ENCODE measurements at places on chromosomes 6 and 20.

- DNase-seq = peak; percentile 57
Observed at GRCh38 chr6:137415127-137415833, 78.9 kb downstream of the OLIG3 start.

DNA sequence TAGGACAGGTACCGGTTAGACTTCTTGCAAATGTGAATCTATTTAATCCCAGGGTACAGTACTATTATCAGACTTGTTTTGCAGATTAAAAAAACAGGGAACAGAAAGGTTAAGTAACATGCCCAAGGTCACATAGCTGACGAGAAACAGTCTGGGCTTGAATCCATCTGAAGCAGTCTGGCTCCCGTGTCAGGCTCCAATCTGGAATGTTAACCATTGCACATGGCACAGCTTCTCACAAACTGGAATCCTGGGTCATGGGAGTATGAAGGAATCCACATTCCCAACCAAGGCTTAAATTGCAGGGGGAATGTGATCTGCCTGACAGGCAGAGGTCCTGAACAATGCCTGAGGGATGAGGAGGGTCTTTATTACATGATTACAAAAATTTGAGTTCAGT lies 187.5 kb upstream of the SPTLC3 start:
- no peak for DNase-seq

- DNase-seq = no peak
Observed at GRCh38 chr6:42106112-42107023, 36.1 kb downstream of the C6orf132 start.

- peak; percentile 81 for DNase-seq
Observed at GRCh38 chr6:37705239-37706051, 7.8 kb upstream of the MDGA1 start.

GRCh38 chr20:47356220-47356525 lies 326 bp downstream of the ZMYND8 start:
- no peak for DNase-seq

DNA sequence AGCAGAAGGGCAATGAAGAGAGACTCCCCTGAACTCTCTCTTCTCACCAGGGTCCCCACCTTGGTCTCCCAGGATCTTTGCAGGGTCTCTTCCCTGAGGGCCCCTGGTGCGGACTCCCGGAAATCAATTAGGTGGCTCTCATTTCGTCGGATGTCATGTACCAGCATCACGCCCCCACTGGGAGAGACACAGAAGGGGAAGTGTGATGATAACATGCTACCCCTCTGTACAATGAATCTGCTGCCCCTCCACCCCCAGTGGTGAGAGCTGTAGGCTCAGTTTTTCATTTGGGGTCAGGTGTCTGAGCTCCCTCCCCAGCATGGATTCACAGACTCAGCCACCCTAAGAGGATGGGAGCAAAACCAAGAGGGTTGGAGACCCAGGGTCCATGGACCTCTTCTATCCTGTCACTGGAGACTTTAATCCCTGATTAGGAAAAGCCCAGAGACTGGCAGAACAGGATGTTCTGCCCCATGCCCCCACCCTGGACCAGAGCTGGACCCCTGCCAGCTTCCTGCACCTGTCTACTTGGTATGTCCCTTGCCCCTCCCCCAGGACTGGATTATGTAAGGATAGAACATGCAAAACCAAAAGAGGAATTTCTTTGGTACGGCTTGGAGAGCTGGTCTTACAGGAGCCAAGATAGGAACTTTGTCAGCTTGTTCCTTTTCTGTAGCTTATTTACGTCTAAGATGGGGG lies 11.1 kb downstream of the GGT7 start:
- DNase-seq = no peak

- no peak for DNase-seq
Observed at GRCh38 chr20:29301624-29302259, 1955.7 kb upstream of the DEFB115 start.

- no peak for DNase-seq
Observed at GRCh38 chr20:14707865-14708596, 370.6 kb upstream of the FLRT3 start.

DNA sequence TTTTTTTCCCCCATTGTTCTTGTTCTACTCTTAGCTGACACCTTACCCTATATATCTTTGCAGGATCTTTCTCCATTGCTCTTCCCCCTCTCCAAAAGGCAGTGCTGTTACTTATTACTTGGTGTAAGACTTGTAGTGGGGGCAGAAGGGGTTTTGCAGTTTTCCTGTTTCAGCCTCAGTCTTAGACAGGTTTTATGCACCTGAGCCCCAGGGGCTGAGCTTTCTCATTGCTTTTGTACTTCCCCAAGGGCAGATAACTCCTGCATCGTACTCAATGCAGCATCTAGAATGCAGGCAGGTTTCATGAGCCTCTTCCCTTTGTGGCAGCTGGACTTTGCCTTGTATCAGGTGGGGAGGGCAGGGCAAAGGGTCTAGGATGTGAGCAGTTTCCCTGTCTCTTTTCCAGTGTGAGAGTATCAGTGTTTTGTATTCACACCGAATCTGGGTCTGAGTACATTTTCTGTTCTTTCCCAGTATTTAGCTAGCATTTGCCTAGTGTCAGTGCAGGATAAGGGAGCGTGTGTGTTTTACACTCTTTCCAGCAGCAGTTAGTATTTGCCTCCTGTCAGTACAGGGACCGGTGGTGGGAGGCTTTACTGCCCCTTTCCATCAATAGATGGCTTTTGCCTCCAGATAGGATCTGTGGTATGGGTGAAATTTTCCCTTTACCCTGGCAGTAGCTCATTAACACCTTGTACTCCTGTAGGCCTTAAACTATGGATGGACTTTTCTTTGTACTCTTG lies 19.6 kb downstream of the CYB5R4 start:
- no peak for DNase-seq

- DNase-seq = peak; percentile 82
Observed at GRCh38 chr6:43992783-43993644, 134.2 kb downstream of the MRPL14 start.

GRCh38 chr6:115634887-115635286 lies 425.8 kb downstream of the FRK start:
- DNase-seq = no peak

DNA sequence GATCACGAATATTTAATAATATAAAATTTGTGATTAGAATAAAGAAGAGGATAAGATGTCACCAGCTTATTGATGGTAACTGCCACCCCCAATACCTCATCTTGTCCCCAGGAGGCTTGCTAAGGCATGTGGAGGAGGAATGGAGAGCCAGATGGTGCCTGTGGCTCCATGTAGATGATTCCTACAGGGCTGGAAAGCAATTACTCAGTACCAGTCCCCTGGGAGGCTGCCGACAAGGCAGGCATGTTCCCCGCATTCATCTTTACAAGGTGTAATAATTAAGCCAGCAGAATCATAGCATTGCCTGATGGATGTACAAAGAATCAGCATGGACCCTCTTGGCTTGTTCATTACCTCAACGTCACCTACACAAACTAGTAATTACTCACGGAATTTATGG lies 155.3 kb downstream of the PLCB1 start:
- no peak for DNase-seq

DNA sequence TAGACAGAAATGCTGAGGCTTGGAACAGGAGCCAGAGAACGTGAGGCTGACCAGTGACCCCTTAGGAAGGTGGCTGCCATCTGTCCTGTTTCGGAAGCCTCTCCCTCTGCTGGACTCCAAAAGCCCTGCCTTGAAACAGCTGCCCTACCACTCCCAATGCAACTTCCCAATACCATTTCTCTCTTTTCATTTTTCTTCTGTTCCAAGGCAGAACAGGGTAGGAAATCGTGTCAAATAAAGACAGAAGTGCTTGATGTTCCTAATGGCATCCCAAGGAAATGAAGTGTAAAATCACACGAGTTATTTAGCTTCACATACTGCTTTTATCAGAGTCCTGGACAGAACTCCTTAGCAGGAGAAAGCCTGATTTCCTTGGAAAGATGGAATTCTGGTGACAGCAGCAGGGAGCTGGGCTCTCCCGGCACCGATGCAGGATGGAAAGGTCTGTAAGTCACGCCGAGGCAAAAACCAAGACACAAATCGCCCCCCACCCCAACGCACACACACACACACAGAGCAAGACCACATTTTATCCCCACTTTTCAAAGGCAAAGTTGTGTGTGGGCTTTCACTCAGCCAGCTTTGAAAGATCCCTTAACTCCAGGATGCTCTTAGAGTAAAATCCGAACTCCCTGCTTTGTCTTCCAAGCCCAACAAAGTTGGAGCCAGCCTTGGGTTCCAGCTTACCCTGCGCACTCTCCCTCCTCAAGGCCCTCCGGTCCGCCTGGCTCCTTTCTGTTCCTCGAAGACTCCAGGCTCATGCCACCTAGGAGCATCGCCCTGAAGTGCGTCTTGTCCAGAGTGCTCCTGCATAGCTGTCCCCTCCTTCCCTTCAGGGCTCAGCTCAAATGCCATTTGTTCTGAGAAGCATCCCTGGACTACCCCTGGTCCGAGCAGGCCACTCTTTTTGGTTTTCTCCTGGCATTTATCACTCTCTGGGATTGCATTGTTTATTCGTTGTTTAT lies 11.6 kb upstream of the STX16 start:
- no peak for DNase-seq

- DNase-seq = no peak
Observed at GRCh38 chr6:7529141-7529540, 12.3 kb upstream of the DSP start.

DNA sequence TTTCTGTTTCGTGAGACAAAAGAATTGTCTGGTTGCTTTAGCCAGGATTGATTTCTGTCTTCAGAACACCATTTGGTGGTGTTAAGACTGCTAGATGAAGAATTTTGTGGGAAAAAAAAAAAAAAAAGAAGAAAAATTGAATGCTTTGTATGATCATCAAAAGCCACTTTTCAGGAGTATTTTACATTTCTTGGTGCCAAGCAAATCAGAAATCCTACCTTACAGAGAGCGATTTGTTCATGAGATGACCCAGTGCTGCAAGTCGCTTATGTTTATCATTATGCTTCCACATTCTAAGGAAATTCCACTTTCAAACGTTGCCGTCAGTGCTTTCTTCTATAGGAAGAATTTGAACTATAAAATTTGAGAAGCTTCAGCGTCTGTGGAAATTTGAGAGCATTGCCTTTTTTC lies 228.7 kb downstream of the BCKDHB start:
- no peak for DNase-seq

DNA sequence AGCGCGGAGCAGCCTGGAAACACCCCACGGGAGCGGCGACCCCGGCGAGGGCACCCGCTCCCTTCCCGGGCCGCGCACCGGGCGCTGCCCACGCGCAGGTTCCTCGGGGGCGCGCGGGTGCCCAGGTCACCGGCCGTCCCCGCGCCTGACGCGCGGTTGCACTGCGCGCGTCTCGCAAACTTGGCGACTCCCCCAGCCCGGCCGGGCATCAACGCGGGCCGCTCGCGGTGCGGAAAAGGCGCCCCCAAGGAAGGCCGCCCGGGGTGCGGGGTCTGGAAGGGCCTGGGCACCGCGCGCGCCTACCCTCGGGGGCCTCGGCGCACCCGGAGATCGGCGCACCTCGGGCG lies 555 bp upstream of the ZBTB46 start:
- DNase-seq = no peak

GRCh38 chr6:145948328-145948727 lies 15.8 kb downstream of the SHPRH start:
- no peak for DNase-seq

All from heart right ventricle (tissue), 16 donors.